NCI-H2107 (cell line): ENCODE measurements at places on chromosomes 4 and X.

- DNase-seq = no peak
These were observed 13.8 kb downstream of the GRXCR1 start for GRCh38 chr4:42906341-42906740.

GRCh38 chr4:156248917-156249316, 295.3 kb upstream of the CTSO start:
- no peak for DNase-seq

GRCh38 chrX:38117485-38117884, 103.2 kb downstream of the SRPX start:
- no peak for DNase-seq

DNA sequence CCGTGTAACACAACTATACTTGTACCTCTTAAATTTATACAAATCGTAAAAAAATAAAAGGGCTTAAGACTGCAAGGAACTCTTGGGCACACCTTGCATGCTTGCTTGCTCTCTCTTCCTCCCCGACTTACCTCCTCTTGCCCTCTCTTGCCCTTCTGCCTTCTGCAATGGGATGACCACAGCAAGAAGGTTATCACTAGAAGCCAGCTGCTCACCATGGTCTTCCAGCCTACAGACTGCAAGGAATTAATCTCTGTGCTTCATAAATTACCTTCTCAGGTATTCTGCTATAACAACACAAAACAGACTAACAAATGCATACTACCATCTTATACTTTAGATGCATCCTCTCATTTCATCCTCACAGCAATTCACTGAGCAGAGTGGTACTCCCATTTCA, 92.1 kb downstream of the MRPL1 start:
- DNase-seq = no peak

DNA sequence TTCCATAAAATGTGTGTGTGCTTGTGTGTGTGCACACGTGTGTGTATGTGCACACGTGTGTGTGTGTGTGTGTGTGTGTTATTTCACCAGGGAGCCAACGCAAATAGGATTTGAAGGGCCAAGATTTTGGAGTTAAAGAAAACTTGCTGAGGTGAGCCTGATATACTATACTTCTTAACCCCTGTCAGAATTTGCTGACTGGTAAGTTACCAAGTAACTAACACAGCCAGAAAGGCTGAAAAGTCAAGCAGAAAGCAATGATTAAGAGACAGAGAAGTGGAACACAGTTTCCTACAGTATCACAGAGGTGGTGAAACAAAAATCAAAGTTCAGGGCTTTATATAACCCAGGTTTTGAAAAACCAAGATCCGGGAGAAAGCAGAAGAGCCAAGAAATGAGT, 47.6 kb downstream of the GABRA3 start:
- no peak for DNase-seq
